Activated gamma-delta T cell treated with Interleukin-2 at 50 U/mL for 16 hours (primary cell): ENCODE measurements at places on chromosomes 3 and 15.

DNA sequence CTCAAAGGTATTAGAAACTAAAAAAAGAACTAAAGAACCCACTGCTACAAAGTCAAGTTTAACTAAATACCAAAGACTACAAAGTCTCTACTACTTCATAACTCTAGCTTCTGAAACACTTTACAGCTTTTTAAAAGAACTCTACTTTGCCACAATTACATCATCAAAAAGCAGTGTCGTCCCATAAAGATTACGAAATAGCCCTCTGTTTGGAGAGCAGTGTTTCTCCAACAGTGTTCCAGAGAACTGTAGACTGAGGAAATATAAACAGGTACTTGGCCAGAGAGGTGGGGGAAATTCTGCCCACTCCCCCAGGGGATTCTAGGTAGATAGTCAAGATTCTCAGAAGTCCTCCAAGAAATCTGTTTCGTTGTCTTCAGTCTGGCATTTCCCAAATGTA lies 225.6 kb downstream of the PDZRN3 start:
- no peak for DNase-seq

- no peak for DNase-seq
These were observed 239.5 kb downstream of the CACNA2D3 start for GRCh38 chr3:54361746-54362283.

DNA sequence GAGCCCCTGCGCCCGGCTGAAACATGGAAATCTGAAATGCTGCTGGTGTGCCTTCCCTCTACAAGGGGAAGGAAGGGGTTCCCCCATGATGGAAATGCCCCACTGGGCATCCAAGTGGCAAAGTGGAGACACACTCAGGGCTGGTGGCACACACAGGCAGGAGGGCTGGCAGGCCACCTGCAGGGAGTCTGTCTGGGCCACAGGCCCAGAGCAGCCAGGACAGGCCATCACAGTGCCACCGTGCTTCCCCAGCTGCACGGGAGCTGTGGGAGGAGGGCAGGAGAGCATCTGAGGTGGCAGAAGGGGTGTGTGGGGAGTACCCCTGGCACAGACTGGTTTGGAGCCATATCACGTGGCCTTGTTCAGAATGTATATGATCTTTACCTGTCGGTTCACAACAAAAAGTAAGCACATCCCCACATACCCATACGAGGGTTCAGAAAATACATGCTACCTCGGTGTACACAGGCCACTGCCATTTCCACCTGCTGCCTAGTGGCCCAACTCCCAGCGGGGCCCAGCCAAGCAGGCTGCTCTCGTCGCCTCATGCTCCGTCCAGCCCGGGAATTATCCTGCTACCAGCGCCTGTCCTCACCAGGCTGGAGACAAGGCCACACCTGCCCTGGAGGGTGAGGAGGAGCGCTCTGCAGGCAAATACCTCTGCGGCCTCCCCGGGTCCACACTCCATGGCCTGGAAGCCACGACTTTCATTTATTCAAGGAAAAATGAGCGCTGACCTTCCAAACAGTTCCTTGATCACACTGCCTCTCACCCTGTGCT lies 22.6 kb upstream of the DUSP7 start:
- no peak for DNase-seq

DNA sequence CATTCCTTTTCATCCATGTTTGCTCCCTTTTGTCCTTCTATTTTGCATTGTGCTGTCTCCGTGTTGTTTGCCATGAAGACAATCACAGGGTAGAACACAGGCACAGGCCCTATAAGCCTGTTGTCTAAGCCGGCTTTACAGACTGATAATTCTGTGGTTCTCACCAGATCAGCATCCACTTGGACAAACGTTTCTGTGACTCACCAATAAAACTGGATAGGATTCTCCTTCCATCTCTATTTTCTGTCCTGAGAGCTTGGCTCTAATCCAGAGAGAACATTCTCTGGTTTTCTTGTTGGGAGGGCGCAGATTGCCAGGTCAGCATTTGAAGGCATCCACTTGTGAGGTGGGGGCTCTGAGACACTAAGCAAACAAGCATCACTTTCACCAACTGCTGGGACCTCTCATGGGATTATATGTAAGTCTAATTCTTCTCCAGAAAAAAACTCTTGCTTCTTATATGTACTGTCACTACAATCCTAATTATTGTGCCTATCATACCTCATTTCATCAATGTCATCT lies 101.6 kb downstream of the ERC2 start:
- no peak for DNase-seq

DNA sequence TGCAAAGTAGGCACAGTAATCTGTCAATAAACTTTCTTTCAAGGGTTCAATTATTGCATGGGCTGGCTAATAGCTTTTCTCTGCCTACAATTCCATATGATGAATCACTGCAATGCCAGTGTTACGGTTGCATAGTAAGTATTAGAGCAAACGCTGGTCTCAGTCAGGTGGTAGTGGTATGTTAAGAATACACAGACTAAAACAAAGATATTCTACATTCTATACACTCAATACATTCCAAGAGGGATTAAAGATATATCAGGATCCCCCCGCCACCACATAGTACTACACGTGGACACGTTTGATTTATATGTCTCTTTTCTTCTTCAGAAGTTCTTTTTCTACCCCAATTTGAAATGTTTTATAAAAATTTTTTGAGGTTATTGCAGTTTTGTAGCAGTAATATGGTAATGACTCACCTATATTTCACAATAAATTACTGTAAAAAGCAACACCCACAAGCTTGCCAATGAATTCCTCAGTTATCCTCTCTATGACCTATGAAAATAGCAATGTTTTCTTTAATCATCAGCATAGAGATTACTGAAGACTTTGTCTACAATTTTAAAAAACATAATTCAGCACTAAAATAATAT lies 68.2 kb downstream of the CD200R1L start:
- no peak for DNase-seq

GRCh38 chr3:33146791-33147445 lies 33.1 kb downstream of the CRTAP start:
- no peak for DNase-seq

GRCh38 chr3:73926360-73927202 lies 301.8 kb upstream of the PDZRN3 start:
- DNase-seq = no peak

DNA sequence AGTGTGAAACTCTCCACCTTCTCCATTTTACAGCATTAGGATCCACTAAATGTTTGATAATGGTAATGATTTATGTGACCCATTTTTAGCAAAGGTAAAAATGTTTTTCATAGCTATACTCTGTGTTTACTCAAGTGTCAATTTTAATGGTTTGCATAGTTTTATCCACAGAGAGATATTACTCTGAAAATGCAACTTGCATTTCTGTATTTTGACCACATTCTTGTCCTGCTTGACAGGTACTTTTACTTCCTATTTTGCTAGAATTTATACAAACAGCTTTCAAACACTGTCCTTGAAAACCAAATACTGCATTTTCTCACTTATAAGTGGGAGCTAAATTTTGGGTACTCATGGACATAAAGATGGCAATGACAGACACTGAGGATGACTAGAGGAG lies 62.9 kb downstream of the SERPINI1 start:
- no peak for DNase-seq

DNA sequence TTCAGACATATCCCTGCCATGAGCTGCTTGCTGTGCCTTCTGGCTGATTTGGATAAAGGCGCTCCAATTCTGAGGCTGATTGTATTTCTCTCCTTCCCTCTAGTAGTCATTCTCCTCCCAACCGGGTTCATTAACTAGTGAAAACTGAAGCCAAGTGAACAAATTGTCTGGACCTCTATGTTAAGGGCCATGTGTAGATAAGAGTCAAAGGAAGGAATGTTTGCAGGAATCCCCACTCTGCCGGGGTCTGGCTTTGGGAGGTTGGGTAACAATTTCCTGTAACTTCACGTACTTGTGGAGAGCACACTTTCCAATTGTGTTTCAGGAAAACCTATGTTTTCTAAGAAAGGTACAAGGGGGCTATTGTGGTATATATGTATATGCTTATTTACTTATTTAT lies 38.2 kb upstream of the SUCLG2 start:
- no peak for DNase-seq

DNA sequence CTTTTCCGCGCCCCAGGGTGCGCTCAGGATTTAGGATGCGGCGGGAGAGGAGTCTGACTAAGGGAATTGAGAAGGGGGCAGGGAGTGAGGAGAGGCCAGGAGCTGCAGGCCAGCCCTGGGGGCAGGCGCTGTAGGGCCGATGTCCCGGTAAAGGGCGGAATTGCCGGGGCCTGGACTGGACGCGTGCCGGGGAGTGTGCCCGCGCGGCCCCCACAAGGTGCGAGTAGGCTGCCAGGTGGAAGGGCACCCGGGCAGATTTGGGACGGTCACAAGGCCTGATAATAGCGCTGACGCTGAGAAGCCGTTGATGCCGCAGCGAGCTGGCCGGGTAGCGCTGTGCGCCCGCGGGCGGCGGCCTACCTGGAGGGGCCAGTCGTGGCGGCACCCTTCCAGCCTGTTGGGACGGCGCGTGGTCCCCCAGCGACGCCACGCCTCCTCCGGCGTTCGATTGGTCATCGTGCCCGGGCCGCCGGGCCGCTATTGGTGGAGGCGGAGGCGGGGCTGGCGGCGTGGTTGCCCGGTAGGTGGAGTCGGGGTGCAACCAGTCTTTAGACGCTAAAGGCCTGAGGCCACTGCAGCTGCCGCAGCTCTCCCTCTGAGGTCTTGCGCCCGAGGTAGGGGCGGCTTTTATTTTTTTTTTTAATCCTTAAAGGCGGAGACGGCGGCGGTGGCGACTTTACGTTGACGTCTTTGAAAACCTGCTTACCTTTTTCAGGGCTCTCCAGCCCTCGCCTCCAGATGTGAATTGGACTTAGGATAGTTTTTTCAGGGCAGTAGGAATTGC lies 903 bp downstream of the SLC25A38 start:
- peak; percentile 94 for DNase-seq

GRCh38 chr3:119018690-119019463 lies 15.8 kb downstream of the IGSF11 start:
- no peak for DNase-seq
